ENCODE measurements at places on chromosomes 7 and 10. TPM values are rescaled to one million over a fixed set of nuclear protein-coding genes. Genes with fewer than 3 reads are reported as not detected.

DNA sequence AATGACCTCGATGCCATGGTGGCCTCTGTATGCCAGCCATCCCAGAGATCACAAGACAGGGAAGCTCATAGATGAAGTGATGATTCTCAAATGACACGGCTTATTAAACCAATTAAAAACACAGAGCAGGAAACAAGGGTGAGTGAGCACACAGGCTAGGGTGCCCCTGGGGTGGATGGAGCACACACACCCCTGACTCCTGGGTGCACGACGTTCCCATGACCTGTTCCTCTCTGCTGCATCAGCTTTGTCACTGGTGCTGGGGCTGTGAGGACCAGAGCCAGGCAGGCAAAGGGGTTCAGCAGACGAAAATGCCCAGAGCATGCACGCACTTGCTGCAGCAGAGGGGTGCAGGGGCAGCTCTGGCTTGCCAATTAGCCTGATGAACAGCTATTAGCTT lies 86.5 kb upstream of the LRRC4 start:
- no peak for DNase-seq
- H3K36me3 ChIP-seq: no peaks in the 10 kb centered on the region
- no peak overlapping the region for H3K4me3 ChIP-seq
- H3K27ac ChIP-seq: no peak overlapping the region

- H3K4me3 ChIP-seq: peak overlapping the region; percentile 14
- peaks cover 3% of the 10 kb centered on the region for H3K36me3 ChIP-seq
These were observed 3.3 kb downstream of the MYOF start for GRCh38 chr10:93478873-93479272.

DNA sequence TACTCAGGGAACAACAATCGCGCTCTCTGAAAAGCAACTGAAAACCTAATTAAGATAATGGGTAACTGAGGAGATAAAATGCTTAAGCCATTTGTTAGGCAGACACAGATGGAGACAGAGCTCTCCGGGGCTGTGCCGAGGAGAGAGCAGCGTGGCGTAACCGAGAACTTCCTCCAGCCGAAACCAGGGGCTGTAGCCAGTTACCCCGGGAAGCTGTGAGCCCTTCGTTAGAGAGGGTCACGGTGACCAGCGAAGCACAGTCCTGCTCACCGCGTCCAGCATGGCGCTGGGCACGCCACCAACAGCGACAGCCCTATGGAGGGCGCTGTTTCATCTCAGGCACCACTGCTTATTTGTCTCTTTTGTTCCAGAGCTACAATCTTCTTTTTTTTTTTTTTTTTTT lies 16.1 kb downstream of the PAPOLB start:
- H3K36me3 ChIP-seq: no peaks in the 10 kb centered on the region
- H3K27ac ChIP-seq: no peak overlapping the region
- no peaks in the 10 kb centered on the region for H3K27me3 ChIP-seq
- DNase-seq: peak; percentile 49
- no peak overlapping the region for H3K4me3 ChIP-seq

DNA sequence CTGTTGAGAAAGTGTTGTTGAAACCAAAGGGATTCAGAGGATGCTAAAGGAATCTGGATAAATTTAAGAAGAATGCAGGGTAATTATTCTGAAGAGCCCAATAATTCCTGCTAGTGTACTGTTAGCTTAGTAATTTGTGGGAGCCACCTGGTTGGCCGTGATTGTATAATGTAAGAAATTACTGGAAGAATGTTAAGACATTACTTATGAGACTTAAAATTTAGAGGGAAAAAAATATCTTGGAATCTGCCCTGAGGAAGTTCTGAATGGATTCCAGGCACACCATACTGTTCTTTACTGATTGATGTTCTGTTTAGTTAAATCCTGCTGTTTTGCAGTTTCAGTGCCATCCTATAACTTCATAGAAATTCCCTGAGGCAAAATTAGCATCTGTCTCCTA lies 155.0 kb upstream of the RHOBTB1 start:
- no peak for DNase-seq
- H3K4me1 ChIP-seq: peaks cover 6% of the 10 kb centered on the region
- no peaks in the 10 kb centered on the region for H3K27me3 ChIP-seq
- no peak overlapping the region for H3K27ac ChIP-seq
- H3K36me3 ChIP-seq: no peaks in the 10 kb centered on the region

IGFBP1 gene
- total RNA-seq: not detected

DNA sequence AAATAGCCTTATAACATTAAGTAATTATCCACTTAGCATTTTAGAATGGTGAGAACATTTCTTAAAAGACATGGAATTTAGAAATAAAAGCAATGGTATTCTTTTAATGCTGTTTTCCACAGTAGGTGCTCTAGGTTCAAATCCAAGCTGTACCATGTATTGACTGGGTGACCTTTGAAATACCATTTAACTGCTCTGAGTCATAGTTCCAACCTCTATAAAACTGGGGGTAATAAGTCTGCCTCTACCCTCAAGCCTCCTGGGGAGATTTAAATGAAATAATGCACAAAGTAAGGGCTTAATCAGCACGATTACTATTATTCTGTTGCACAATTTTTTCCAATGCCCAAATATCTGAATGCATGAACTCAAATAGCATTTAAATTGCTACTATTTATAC lies 236.4 kb upstream of the CCDC6 start:
- H3K4me1 ChIP-seq: peaks cover 21% of the 10 kb centered on the region
- H3K4me3 ChIP-seq: no peak overlapping the region
- H3K27me3 ChIP-seq: no peaks in the 10 kb centered on the region
- H3K27ac ChIP-seq: no peak overlapping the region
- no peaks in the 10 kb centered on the region for H3K36me3 ChIP-seq

GRCh38 chr10:75982611-75983369 lies 551.4 kb downstream of the LRMDA start:
- no peak for DNase-seq
- no peaks in the 10 kb centered on the region for H3K27me3 ChIP-seq
- no peaks in the 10 kb centered on the region for H3K36me3 ChIP-seq
- no peak overlapping the region for H3K27ac ChIP-seq
- no peak overlapping the region for H3K4me3 ChIP-seq

DNA sequence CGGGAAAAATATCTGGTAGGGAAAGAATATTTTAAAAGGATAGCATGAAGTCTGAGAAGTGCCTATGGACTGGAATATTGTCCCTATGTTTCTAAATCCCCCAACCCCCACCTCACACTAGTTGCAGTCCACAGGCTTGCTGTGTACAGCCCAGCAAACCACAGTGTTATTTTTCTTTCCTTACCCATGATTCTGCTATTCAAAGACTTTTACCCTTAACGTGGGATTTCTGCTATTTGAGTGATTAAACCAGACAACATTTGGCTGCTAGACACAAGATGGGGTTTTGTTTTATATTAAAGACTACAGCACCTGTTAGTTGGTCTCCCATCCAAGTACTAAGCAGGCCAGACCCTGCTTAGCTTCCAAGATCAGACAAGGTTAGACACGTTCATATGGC lies 120.5 kb upstream of the MYO3A start:
- no peaks in the 10 kb centered on the region for H3K4me1 ChIP-seq
- no peaks in the 10 kb centered on the region for H3K27me3 ChIP-seq
- DNase-seq: no peak
- no peaks in the 10 kb centered on the region for H3K36me3 ChIP-seq

DNA sequence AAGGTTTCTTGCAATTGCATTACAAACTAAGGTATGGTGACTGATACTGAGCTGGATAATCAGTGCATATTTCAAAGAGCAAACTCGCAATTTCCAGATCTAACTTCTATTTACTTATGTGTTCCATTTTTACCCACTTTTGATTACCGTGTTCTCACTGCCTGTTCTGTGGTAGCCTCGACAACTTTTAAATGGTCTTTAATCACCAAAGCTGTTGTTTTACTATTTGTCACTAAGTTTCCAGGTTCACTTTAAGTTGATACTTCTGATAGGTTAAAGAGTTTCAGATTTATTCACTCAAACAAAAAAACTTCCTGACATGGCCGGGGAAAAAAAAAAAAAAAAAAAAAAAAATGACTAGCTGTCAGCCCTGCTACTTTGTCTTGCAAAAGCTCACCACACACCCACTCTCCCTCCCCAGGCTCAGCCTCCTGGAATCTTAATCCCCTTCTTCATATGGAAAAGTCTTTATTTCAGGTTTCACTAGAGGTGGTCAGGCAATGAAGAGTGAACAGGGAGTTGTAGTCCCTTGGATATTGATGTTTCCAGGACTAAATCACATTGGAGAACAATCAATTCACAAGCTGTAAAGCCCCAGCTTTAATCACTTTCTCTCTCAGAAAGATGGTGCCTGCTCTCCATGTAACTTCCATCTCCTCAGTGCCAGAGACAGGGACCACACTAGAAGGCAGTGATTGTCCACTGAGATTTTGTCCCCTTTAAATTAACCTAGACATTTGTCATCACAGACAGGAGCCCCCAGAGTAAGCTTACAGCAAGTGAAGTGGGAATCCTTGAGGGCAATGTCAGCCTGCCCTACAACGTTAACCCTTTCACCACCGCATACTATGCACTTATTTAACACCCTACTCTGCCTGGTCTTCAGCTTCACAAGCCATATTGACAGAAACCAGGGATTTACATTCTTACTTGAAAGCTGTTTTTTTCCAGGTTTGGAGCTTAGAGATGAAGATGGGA lies 749.1 kb upstream of the SORCS1 start:
- peak overlapping the region; percentile 48 for H3K4me3 ChIP-seq
- H3K27ac ChIP-seq: no peak overlapping the region
- no peak for DNase-seq
- H3K27me3 ChIP-seq: peaks cover 16% of the 10 kb centered on the region
- peaks cover 11% of the 10 kb centered on the region for H3K4me1 ChIP-seq

- no peaks in the 10 kb centered on the region for H3K36me3 ChIP-seq
- H3K27me3 ChIP-seq: no peaks in the 10 kb centered on the region
- no peak overlapping the region for H3K27ac ChIP-seq
- H3K4me3 ChIP-seq: no peak overlapping the region
- DNase-seq: no peak
These were observed 14.0 kb downstream of the AOAH start for GRCh38 chr7:36710186-36710791.

DNA sequence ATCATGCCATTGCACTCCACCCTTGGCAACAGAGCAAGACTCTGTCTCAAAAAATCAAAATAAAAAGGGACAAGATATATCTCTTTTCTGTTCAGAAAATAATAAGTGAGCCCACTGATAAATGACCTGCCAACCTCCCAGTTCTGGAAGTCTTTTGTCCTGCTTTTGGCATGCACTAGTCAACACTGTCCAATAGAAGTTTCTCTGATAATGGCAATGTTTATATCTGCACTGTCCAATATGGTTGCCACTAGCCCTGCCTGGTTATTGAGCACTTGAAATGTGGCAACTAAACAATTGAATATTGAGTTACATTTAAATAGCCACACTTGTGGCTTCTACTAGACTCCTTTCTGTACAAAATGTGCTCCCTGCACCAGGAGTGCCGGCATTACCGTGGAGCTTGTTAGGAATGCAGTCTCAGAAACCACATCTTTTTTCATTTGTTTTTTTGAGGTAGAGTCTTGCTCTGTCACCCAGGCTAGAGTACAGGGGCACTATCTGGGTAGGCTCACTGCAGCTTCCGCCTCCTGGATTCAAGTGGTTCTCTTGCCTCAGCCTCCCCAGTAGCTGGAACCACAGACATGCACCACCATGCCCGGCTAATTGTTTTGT lies 229.7 kb downstream of the CACNB2 start:
- no peaks in the 10 kb centered on the region for H3K27me3 ChIP-seq
- H3K36me3 ChIP-seq: no peaks in the 10 kb centered on the region
- H3K27ac ChIP-seq: no peak overlapping the region
- no peaks in the 10 kb centered on the region for H3K4me1 ChIP-seq
- no peak overlapping the region for H3K4me3 ChIP-seq
- DNase-seq: no peak

CARD11 gene
- not detected for total RNA-seq

PLXNA4 gene
- total RNA-seq: 5.4 TPM

ANKMY2 gene
- 9.9 TPM for total RNA-seq

- H3K27me3 ChIP-seq: no peaks in the 10 kb centered on the region
- H3K4me1 ChIP-seq: no peaks in the 10 kb centered on the region
- no peak for DNase-seq
- no peak overlapping the region for H3K4me3 ChIP-seq
- no peaks in the 10 kb centered on the region for H3K36me3 ChIP-seq
These were observed 12.1 kb downstream of the ABCA13 start for GRCh38 chr7:48183370-48183743.

PNLIPRP1 gene
- not detected for total RNA-seq

DIP2C gene
- 23.3 TPM for total RNA-seq

SYPL1 gene
- total RNA-seq: 71.3 TPM

SPDYE2 gene
- total RNA-seq: not detected

GRM3 gene
- total RNA-seq: not detected

DNA sequence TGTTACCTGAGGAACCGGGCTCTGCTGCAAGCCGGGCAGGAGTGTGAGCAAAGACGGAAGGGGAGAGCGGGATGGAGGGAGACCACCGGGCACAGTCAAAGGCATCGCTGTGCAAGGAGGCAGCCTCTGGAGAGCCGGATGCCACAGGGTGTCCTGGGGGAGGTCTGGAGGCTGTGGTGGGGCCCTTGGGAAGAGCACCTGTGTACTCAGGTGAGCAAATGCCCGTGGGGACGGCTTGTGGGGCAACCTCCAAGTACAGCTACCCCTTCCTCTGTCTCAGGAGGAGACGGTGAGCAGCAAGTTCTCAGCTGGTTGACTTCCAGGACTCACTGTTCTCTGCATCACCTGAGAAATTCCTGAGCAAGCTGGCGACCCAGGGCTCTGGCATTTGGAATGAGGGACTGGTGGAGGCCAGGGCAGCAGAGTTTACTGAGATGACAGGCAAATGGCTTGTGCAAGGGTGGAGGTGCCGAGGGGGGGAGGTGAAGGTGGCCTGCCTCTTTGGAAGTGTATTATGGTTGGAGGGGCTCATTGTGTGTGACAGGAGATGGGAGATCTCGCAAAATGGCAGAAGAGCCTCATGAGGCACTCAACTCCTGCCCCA lies 345.2 kb upstream of the SHH start:
- no peaks in the 10 kb centered on the region for H3K27me3 ChIP-seq
- H3K36me3 ChIP-seq: no peaks in the 10 kb centered on the region
- H3K27ac ChIP-seq: no peak overlapping the region

- no peak for DNase-seq
- H3K4me1 ChIP-seq: no peaks in the 10 kb centered on the region
- H3K4me3 ChIP-seq: no peak overlapping the region
These were observed 78.4 kb upstream of the PRKAR2B start for GRCh38 chr7:106966121-106966520.

Measured in suprapubic skin (tissue), 4 donors.